ENCODE measurements at places on chromosomes 4 and X.
A peak's percentile ranks its signal among the peaks of the same experiment; 100 is the strongest.

- no peak for DNase-seq
Observed at GRCh38 chr4:159823743-159824142, 720.9 kb downstream of the RAPGEF2 start.

GRCh38 chr4:47862297-47862696 lies 24.4 kb upstream of the CORIN start:
- no peak for DNase-seq

DNA sequence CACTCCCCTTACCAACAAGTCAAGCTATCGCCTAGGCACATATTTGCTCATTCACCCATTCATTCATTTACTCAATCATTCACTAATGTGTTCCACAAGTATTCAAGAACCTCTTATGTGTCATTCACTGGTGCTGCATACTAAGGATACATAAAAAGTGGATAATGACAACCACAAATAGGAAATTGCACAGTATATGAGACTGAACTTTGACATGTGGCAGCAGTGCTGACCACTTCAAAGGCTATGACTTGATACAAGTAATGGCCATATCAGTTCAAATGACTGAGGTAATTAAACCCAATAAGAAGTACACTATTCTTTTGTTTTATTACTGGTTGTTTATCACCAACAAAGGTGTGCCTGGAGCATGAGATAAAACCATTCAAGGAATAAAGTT lies 282.5 kb downstream of the KLHL13 start:
- DNase-seq = no peak

DNA sequence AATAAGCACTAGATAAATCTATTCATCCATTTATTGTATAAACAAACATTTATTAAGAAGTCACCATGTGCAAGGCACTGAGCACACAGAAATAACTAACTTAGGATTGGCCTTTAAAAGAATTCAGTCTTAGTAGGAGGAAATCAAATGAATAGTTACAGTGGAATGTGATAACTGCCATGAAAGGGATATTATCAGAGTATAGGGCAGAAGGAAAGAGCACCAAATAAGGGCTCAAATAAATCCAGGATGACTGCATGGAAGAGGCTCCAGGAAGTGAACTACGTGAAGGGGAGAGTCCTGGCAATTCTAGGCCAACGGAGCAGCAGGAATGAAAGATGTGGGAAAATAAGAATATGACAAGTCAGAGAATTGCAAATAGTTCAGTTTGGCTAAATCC lies 406.0 kb downstream of the INPP4B start:
- no peak for DNase-seq

DNA sequence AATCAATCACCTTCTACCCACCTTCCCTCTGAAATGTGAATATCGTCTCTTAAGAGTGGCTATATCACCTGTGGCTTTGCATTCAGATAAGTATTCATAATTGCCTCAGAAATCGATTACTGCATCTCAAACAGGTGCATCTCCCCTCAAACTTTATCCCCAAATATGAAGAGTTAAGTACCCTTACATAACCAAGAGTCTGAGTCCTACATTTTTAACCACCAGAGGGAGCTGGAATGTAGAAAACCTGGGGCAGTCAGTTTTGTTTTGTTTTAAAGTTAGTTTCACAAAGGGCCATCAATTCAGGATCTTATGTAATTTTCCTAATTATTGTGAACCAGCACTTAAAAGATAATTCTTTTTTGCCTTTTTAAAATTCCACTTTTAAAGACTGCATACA lies 5.7 kb downstream of the TCEANC start:
- peak; percentile 7 for DNase-seq

GRCh38 chrX:153900831-153901752 lies 3.4 kb upstream of the AVPR2 start:
- DNase-seq = peak; percentile 35

GRCh38 chr4:106773076-106773905 lies 262.8 kb downstream of the DKK2 start:
- no peak for DNase-seq

DNA sequence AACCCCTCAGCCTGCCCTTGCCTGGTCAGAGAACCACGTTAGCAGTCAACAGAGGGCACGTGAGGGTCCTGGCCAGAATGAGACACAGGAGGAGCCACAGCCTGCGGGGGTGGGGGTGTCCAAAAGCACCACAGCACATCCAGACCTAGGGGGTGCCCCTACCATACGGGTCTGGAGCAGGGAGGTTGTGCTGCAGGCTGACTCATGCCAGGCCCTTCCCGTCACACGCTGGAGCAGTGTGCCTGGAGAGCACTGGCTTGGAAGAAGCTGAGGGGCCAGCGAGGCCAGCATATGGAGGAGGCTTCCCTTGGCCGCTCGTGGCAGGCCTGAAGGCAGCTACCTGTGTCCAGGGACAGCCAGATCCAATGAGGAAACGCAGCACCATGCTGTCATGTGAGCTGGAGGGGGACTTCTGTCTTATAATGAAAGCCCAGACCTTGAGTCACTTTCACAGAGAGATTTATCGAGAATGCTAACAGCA lies 1.5 kb upstream of the IRAK1 start:
- DNase-seq = no peak

DNA sequence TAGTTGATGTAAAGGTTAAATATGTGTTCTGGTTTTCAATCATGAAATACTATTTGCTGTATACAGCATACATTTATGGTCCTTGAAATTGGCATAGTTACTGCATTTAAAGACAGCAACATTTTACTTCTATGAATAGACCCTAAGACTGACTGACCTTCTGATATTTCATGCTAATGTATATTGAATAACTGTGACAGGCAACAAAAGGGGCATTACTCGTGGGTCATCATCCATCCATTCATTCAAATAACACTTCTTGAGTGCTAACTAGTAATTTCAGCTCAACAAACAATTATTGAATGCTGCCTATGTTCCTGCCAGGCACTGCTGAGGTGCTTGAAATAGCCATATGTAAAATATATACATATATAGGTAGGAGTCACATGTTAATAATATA lies 92.8 kb upstream of the ADAMTS3 start:
- no peak for DNase-seq

GRCh38 chrX:36950495-36951253 lies 57.5 kb upstream of the FAM47C start:
- DNase-seq = no peak

- DNase-seq = no peak
Observed at GRCh38 chrX:66030505-66031317, 9.2 kb downstream of the VSIG4 start.

GRCh38 chr4:8585721-8586212 lies 5.6 kb downstream of the GPR78 start:
- DNase-seq = no peak

DNA sequence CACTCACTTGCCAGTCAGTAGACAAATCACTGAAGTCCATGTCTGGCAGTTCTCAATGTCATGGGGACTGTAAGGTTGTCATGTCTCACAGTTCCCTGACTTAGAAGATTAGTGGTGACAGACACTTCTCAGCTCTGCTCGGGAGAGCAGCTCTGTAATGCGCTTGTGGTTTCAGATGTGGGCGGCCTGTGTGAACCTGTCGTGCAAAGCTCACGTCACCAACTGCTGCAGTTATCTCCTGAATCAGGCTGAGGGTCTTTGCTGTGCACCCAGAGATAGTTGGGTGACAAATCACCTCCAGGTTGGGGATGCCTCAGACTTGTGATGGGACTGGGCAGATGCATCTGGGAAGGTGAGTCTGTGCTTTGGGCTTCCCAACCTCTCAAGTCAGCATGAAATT lies at the start of gene IL9R:
Gene IL9R (plus strand): TSS at position 261 of the 400 bp plus-strand sequence. CDS start 64 bp downstream, at position 325.
- DNase-seq = no peak

DNA sequence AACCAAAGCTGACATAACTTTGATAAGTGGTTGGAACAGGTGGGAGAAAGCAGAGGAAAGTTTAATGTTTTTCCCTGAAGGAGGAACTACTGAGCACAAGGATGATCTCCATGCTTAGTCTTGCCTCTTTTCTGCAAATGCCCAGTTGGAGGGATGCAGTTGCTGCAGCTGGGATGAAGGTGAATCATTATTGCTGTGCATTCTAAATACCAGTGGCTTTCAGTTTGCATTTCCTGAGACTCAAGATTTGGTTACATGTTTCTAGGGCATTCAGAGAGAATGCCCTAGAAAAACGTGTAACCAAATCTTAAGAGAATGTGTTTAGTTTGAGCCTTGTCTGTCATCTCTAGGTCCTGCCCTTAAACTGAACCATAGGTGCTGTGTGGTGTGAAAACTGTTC lies 42.2 kb downstream of the METTL14 start:
- no peak for DNase-seq

DNA sequence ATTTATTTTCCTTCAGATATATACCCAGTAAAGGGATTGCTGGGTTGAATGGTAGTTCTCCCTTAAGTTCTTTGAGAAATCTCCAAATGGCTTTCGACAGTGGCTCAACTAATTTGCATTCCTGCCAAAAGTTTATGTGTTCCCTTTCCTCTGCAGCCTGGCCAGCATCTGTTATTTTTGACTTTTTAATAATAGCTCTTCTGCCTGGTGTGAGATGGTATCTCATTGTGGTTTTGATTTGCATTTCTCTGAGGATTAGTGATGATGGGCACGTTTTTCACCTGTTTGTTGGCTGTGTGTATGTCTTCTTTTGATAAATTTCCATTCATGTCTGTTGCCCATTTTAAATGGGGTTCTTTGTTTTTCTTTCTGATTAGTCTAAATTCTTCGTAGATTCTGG lies 375.2 kb downstream of the UBE2NL start:
- DNase-seq = no peak

DNA sequence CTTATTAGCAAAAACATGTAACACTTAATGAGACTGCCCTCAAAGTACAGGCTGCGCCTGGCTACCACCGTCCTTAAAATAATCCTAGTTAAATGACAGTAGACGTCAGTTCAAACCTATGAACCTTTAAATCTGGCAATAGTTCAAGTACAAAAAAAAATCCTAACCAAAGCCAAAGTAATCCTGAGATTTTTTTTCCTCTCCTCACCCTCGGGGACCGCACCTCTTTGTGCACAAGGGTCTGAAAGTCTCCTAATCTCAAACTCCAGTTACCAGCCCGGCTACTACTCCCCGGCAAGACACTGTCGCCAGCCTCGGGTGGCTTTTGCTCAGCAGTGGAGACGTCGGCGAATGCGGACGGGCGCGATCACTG lies 439 bp downstream of the SEC31A start:
- DNase-seq = no peak

DNA sequence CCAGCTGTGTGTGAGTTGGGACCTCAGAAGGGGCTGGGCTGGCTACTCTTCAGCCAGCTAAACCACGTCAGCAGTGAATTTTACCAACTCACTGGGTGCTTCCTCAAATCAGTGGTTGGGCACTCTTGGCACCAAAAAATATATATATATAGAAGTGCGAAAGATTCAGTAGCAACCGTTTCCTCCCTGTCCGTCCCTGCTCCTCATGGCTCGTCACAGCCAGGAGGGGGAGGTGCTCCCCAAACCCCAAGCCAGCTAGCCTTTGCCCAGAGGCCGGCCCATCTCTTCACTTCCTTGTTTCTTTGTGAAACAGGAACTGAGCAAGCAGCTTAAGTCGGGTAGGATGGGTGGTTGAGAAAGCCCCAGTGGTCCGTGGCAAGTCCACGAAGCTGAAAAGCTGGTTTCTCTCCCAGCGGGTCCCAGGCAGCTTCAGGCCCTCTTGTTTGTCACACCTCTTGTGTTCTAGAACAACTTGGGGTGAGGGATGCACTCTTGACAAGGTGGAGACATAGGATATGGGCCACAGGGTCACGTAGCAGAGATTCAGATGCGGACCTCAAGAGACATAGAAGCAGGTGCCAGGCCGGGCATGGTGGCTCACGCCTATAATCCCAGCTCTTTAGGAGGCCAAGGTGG lies 6.8 kb upstream of the SASH3 start:
- no peak for DNase-seq

Measured in amniotic stem cell (primary cell).